AG10803 (cell line): ENCODE measurements at places on chromosomes 5 and 9.

DNA sequence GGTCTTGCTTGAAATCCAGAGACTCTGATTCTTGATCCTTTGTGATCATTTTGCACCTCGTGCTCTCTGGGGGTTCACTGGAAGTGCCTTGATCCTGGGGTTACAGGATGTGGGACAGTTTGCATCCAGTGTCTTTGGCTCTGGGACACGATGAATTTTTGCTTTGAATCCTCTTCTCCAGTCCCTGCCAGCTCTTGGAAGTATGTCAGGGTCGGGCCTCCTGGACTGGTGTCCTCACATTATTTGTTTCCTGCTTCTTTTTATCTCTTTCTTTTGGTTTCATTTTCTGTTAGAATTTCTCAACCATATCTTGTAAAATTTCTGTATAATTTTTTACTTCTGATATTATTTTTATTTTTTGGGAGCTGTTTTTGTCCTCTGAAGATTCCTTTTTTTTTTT is 34.2 kb downstream of the SECISBP2 start:
- no peak for DNase-seq

GRCh38 chr5:38284384-38284783 is 26.0 kb downstream of the EGFLAM start:
- no peak for DNase-seq

GRCh38 chr5:68803881-68804319 is 289.9 kb upstream of the SLC30A5 start:
- DNase-seq = no peak

GRCh38 chr5:128228521-128228920 is 145.0 kb downstream of the SLC12A2 start:
- DNase-seq = peak; percentile 68

DNA sequence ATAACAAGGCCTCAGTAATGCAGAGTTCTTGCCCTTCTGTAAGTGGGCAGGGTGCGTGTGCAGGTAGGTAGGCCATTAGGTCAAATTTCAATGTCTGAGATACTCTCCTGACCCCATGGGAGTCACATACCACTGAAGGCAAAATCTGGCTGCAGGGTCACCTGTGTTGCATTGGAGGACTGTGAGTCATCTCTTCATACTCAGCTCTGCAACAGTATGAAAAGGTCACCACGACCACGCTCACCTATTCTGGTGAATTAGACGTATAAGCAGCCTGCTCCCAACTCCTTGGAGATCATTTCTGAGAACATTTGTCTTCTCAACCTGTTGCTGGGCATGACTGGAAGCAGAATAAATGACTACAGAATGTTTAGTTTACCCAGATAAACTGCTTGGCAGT is 599.8 kb downstream of the PDE4D start:
- no peak for DNase-seq

- DNase-seq = no peak
Observed at GRCh38 chr9:129306318-129306973, 128.4 kb upstream of the IER5L start.

DNA sequence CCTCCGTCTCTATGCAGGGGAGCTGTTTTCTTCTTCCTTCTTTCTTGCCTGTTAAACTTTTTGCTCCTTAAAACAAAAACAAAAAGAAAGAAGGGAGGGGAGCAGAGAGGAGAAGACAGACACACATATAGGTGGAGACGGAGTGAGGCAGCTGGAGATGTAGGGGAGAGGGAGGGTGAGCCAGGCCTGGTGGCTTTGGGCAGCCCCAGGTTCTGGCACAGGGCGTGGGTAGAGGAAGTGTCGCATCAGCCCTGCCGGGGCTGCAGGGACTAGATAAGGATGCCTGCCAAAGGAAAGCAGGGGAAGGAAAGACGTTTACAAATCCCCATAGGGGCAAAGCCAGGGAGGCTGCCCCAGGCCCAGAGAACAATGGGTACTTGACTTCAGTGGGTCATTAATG is 38.7 kb upstream of the PTGS1 start:
- no peak for DNase-seq

DNA sequence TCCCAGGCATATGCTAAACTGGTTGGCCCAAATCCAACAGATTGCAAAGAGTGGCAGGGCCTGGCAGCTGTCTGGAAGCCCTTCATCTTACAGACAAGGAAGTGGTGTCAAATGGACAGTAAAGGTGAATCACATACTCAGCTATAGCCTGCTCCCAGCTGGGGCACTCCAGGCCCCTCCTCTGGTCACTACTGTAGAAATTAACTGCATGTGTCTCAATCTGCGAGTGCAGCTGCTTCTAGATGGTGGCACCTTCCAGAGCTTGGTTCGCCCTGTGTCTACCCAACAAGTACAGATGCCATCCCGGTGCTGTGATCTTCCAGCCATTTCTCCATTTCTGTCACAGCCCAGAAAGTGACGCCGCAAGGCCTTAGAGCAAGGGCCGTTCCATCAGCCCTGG is 50.2 kb downstream of the OTULIN start:
- no peak for DNase-seq

DNA sequence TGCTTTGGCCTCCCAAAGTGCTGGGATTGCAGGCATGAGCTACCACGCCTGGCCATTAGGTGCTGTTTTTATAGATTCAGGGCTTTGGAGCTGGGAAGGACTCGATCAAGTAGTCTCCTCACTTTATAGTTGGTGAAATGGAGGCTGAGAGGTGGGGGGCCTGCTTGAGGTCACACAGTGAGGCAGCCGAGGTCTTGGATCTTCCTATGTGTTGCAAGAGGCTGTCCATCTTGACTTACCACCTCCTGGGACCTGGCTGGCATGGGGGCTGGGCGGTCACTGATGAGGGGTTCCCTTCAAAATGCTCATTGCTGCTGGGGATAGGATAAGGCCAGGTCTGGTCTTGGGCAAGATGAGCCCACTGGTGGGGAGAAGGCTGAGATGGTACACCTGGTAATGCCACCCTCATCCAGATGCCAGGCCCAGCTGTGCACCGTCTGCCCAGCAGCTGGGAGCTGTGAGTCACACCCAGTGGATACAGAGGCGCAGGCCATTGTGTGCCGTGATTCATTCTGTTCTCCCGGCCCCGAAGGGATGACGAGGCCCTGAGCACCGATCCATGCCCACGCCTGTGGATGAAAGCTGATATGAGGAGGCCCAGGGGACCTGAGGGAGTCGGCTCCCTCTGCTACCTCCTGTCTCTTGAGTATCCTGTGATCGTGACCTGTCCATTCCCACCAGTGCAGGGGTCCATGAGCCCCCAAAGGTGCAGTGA is 10.5 kb upstream of the NDST1 start:
- peak; percentile 88 for DNase-seq

DNA sequence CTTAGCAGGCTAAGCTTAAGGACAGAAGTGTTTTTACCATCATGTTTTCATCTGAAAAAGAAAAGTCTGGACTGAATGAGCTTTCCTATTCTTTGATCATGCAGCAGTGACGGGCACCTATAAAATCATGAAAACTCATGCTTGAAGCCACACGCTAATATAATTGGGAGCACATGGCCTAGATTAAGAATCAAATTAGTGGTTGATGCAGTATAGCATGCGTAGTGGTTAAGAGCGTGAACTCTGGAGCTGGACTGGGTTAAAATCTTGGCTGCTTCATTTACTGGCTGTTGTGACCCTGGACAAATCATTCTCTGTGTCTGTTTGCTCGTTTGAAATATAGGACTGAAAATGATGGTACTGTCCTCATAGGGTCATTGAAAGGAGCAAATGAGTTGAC is 49.9 kb upstream of the IL13 start:
- DNase-seq = peak; percentile 2

- DNase-seq = no peak
Observed at GRCh38 chr5:96789794-96790330, 17.9 kb downstream of the ERAP1 start.

DNA sequence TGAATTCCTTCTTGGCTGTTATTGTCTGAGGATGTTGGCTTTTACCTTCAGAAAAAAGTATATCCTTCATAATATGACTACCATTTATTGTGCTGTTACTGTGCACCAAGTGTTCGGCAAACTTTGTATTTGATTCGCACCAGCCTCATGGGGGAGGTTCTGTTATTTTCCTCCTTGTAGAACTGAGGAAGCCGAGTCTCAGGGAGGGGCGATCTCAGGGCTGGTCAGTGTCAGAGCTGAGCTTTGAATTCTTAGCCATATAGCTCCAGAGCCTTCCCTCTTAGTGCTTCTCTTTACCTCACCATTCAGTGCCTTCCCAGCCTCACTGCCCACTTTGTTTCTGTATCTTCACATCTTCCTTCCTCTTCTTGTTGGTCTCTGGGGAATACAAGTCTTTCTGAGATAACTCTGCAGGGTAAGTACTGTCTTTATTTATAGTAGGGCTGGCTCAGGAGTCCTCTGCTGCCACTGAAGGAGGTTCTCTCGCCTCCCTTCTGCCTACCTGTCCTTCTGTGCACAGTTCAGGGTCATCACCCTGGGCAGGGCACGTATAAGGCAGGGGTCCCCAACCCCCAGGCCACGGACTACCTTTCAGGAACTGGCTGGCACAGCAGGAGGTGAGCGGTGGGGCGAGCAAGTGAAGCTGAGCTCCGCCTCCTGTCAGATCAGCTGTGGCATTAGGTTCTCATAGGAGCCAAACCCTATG is 48.4 kb downstream of the GALNT10 start:
- DNase-seq = no peak

GRCh38 chr5:147072622-147073021 is 162.2 kb upstream of the STK32A start:
- DNase-seq = no peak

GRCh38 chr9:28394774-28395173 is 821.5 kb upstream of the C9orf72 start:
- no peak for DNase-seq

DNA sequence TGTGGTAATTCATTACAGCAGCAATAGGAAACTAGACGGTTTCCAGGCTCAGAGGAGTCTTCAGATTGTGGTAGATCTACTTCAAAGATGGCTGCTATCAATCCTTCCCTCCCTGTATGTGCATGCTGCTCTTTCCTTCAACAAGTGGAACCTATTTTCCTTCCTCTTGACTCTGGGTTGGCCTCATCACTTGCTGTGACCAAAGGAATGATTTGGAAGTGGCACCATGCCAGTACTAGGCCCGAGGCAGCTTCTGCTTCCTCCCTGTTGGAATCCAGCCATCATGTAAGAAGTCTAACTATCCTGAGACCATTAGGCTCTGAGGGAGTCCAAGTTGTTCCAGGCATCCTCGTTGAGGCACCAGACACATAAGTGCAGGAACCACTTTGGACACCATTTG is 46.5 kb upstream of the MCTP1 start:
- no peak for DNase-seq

DNA sequence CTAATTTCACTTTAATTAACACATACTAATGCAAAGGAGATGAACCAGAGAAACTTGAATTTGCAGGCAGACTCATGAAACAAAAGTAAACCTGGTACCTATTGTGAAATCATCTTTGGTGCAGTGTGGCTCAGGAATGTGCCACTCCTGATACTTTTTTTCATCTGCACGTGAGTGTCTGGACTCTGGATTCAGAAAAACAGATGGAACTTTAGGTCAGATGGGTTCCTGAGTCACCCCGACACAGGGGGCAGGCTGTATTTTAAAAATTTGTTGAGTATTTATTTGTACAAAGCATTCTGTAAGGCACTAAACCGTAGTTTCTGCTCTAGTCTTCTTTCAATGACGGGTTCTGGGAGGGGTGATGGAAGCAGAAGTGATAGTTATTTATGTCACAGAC is 52.2 kb upstream of the TUT7 start:
- peak; percentile 77 for DNase-seq

- no peak for DNase-seq
Observed at GRCh38 chr5:17402289-17403121, 95.5 kb upstream of the TAF11L2 start.

GRCh38 chr5:36874465-36874864 is 2.1 kb upstream of the NIPBL start:
- DNase-seq = no peak

GRCh38 chr5:138051441-138052296 is 18.8 kb upstream of the FAM13B start:
- DNase-seq = no peak

DNA sequence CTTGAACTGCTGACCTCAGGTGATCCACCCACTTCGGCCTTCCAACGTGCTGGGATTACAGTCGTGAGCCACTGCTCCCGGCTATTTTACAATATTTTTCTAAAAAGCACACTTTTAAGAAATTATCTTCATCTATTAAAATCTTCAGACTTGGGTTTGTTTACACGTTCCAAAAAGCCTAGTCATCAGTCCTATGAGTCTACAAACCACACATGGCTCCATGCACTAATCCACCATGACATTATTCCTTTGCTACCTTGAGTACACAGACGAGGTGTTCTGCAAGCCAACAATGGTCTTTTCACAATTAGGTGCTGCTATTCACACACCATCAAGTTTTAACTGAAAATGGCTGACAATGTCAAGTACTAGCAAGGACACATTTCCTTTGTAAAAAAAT is 41.0 kb downstream of the TRPM6 start:
- no peak for DNase-seq

DNA sequence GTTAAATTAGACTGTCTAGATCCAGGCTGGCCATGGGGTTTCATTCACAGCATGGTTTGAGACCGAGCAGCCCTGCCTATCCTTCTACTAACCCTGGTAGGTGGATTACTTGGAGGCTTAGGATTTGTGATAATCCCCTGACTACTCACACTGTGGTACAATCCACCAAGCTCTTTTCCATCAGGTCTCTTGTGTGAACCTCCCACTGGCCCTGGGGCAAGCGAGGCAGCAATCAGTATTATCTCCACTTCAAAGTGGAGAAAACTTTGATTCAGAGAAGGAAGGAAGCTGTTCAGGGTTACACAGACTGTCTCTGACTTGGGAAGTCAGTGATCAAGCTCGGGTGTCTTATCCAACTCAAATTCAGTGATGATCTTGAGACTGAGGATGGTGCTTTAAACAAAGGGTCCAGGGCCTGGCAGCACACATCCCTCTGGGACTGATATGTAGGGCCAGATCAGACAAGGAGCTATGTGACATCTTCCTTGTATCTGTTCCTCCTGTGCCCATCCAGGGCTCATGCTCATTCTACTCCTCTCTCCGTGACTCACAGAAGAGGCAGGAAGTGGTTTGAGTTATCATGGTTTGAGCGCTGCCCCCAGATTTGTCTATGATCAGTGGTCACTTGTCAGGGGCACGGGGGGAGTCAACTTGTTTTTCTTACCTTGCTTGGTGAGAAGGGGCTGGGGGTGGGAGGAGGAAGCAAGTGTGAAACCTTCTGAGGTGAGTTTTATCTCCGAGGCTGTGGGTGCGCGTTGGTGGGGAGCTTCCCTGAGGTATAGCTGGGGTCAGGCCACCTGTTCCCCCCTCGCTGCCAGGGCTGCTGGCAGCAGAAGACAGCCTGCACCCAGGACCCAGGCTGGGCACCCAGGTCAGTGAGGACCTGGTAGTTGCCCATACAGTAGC is 48.6 kb downstream of the RGS3 start:
- peak; percentile 27 for DNase-seq

DNA sequence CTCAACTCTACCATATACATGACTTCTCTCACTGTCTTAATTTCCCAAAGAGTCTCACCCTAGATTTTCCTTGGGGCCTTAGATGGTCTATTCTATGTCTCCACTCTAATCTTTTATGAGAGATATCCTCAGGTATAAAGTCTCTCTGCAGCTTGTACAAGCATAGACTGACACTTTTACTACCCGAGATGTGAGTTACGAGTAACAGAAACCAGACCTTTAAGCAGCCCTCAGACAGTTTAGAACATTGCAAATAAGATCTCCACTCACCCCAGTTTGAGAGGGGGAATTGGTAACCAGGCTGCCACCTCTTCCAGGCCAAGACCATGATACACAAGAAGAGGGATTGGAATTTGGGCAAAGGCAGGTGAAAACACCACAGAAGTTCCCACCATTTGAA is 542.5 kb downstream of the TLE4 start:
- DNase-seq = no peak
